ENCODE measurements at places on chromosomes 1 and 21.

DNA sequence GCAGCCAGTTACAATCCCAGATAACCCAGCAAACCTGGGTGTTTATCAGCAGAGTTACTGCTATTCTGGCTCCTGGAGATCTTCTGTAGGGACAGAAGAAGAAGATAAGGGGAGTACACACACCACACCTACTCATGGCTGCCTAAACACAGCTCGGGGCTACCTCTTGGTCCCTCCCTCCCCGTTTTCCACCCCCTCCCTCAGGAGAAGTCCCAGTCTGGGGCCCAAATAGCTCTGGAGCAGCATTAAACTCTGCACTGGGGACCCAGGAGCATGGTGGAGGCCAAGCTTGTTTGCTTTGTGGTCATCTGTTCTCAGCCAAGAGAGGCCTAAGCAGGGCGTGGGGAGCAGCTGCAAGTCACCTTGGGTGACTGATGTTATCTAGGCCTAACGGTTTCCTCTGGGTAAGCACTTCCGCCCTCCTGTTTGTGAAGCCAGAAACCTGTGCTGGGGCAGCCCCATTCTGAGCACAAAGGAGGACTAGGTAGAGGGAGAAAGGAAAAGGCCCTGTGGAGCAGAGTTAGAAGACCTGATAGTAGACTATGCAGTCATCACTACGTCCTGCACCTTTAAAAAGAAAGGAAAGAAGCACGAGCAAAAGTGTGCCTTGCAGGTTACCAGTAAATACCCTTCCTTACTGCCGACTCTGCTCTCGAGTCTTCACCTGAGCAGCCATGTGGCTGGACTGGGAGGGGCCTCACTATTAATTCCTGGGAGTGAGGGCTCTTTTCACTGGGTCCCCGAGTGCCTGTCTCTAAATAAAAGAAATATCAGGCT, 2.0 kb upstream of the RCSD1 start:
- peak; percentile 84 for DNase-seq

DNA sequence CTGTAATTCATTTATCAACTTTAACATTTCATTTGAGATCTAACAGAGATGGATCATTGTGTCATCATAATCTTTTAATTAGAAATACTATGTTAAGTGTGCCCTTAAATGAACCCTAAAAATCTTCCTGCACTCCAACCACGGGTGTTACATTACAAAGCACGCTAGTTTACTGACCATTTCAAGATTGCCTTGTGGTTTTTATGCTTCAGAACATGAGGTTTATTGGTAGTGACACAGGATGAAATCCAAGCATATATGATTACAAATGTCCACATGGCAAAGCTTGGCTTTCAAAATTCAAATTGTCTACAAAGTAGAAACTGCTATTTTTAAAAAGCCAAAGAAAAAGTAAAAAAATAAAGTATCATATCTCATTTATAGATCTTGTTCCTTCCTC, 190.4 kb upstream of the USP25 start:
- DNase-seq, result no peak

DNA sequence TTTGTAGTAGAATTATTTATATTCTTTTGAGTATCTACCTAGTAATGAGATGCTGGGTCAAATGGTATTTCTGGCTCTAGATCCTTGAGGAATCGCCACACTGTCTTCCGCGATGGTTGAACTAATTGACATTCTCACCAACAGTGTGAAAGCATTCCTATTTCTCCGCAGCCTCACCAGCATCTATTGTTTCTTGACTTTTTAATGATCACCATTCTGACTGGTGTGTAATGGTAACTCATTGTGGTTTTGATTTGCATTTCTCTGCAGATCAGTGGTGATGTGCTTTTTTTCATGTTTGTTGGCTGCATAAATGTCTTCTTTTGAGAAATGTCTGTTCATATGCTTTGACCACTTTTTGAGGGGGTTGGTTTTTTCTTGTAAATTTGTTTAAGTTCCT, 15.3 kb upstream of the IL23R start:
- DNase-seq, result no peak

DNA sequence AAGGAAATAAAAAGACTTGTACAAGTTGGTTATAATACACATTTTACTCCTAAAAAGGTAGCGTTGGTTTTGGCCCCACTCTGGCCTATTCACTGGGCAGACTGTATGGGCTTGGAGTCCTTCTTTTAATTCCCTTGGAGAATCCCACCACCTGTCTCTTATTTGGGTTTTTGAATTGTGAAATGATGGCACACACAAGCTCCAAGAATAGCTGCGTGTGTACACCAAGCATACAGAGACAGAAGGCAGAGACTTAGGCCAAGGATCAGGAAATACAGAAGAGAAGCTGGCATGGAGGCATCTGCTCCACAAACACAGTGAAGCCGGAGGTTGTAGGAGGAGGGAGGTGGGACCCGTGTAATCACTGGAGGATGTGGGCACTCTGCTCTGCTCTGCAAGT, 29.1 kb downstream of the DDR2 start:
- no peak for DNase-seq

DNA sequence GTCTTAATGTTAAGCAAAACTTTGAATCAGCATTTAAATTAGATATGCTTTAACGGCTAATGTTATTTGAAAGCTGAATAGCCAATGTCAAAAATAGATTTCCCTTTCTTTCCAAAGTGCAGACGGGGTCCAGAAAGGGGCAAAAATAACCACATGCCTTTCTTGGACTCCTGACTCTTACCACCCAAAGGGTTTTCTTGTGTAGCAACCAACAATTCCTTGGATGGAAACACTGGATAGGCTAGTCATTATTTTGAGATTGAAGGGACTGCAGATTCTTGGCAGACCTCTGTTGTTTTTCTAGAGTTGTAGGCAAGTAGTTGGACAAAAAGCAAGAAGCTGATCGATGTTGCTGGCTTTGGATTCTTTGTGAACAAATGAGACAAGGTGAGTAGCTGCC, 107.0 kb downstream of the MRPS6 start:
- DNase-seq, result no peak

DNA sequence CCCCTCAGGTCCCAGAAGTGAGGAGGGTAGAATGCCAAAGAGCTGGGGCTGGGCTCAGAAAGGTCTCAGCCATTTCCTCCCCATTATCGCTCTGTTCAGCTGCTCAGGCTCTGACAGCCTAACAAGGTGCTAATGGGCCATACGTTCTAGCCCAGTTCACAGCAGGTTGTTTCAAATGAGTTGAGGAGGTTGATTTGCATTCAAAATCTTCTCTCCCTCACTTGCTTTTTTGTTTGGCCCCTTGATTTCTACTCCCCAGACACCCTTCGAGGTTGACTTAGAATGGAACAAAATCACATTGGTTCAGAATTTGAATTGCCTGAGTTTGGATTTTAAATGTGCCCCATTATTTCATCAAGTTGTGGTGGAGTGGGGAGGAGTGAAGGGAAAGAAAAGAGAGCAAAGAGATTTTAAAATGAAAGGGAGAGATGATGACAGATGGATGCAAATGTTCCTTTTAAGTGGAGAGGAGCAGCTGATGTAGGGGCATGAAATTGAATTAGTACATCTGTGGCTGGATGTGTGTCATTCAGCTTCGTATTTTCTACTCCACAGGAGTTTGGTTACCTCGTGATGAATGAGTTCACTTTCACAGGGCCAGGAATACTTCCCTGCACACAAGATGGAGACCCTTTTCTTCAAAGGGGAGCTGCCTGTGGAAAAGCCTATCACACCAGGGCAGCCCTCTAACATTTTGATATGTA, 425.8 kb upstream of the CAMK1G start:
- no peak for DNase-seq

DNA sequence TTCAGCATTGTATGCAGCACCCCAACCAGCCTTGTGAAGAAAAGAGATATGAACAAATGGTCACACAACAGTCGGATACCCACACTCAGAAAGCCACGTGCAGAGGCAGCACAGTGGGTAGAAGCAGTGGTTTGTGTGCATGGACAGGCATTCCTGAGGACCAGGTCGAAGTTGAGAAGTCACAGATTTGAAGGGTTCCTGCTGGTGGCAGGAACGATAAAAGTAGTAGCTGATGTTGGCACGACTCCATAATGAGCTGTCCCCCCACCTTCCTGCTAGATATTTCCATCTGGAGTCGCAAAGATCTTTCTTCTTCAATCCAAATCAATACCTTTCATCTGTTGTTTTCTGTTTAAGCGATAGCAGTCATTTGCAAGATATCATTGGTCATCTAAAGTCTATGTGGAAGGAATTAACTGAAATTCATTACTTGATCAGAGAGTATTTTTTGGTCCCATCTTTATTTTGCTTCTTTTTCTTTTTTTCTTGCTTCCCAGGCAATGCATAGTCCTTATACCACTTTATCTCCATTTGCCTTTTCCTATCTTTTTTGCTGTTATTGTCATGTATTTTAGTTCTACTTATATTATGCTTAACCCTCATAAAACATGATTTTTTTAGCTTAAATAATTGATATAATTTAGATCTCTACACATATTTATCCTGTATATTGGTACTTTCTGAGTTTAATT, 176.4 kb downstream of the DHRS3 start:
- DNase-seq, result no peak

GRCh38 chr1:227905573-227906487, 41.9 kb downstream of the WNT9A start:
- DNase-seq, result no peak

GRCh38 chr1:58886611-58887010, 102.8 kb upstream of the JUN start:
- no peak for DNase-seq

GRCh38 chr1:58513956-58514355, 32.6 kb downstream of the OMA1 start:
- DNase-seq, result no peak

- no peak for DNase-seq
Observed at GRCh38 chr1:51215169-51215568, 20.9 kb upstream of the RNF11 start.

DNA sequence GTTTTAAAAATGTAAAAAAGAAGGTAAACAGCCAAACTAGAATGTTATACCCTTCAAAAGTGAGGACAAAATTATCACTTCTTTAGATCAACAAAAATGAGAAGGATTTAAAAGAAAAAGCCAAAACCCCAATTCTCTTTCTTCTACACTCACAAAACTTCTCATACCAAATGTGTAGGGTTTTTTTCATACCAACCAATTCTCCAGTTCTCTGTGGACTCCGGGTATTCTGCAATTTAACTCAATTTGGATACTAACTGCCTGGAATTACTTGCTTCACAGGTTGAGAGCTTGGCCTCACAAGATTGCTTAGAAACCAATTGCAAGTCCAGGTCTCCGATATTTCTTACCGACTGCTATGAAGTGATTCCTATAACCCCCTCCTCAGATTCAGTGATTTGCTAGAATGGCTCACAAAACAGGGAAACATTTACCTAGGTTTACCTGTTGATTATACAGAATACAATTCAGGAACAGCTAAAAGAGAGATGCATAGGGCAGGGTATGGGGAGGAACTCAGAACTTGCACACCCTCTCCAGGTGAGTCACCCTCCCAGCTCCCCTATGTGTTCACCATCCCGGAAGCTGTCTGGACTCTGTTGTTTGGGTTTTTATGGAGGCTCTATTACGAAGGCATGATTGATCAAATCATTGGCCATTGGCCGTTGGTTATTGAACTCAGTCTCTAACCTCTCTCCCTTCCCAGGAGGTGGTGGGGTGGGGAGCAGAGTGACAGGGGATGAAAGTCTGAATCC, 67.1 kb downstream of the CAMTA1 start:
- DNase-seq, result no peak

DNA sequence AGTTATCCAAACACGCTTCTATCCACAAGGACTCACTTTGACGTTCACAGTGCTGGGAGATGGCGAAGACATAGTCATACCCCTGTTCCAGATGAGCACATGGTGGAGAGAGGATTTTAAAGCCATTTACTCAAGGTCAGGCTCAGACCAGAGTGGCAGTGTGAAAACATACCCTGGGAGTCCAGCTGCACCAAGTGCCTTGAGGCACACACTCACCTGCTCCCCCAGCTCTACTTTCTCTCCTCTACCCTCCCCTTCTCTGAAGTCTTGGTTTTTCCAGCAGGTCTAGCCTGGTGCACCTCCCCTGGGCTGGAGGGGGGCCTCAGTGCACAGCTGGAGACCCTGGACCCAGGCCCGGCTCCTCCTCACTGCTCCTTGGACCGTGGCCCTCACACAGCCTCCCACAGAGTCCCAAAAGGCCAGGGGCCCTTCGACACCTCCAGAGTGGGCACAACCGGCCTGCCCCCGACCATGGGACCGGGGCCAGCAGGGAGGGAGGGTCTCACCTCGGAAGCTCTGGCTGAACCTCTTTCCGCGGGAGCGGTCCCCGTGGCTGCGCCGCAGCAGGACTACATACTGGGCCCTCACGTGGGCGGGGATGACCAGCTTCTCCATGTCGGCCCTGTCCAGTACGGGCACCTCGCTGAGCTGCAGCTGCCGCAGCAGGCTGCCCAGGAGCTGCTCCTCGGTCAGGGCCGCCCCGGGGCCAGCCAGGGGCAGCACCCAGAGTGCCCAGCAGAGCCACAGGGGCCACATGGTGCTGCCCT, 452 bp downstream of the LEFTY2 start:
- no peak for DNase-seq

- no peak for DNase-seq
Observed at GRCh38 chr1:62941780-62942179, 157.8 kb downstream of the ATG4C start.

DNA sequence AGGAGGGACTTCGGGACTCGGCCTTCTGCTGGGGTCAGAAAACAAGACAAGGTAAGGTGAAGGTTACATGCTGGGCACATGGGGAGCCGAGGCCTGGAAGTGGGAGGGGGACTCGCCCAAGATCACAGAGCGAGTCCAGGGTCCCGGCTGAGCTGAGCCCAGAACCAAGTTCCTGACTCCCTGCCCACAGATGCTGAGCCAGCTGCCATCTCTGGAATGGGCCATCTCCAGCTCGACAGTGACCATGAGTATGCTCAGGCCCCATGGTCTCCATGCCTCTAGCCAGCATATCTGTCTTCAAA, 26.7 kb upstream of the EDN2 start:
- no peak for DNase-seq

GRCh38 chr1:159653201-159653600, 61.2 kb downstream of the CRP start:
- no peak for DNase-seq

GRCh38 chr21:46180079-46180722, 4.1 kb downstream of the SPATC1L start:
- DNase-seq, result no peak

Data from CD4-positive, alpha-beta T cell treated with Interferon alpha-2 for 1 hour (primary cell).